ENCODE measurements at places on chromosomes 4 and X. TPM values are rescaled to one million over a fixed set of nuclear protein-coding genes. Genes with fewer than 3 reads are reported as not detected.

DNA sequence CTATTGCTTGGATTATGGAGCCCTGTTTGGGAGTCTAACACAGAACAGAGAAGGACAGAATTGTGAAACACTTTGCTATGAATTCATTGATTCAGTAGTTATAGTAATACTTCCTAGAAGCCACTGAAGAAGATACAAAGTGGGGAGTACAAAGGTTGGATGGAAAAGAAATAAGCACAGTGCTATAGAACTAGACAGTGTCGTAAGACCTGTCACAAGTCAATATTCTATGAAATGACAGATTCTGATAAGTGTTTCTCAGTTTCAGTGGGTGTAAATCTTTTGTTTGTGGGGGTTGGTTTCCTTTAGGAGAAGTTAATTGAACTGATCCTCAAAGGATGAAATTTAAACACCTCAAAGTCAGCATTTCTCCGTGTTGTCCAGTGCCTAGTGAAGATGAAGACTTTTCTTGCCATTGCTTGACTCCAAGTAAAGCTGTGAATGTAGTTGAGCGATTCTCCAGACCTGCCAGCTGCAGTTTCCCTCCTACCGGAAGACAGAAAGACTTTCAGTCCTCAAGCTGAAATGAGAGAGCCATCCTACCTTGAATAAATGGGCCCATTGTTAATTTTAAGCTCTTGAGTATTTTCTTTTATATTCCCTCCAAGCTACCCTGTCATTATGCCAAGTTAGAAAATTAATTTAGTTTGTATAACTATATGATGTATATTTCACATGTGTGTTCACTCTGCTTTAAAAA is 7.9 kb downstream of the PDLIM5 start:
- peak overlapping the region; percentile 33 for H3K4me3 ChIP-seq
- H3K27ac ChIP-seq, result peak overlapping the region; percentile 70
- H3K4me1 ChIP-seq, result peaks cover 89% of the 10 kb centered on the region
- no peaks in the 10 kb centered on the region for H3K27me3 ChIP-seq

DNA sequence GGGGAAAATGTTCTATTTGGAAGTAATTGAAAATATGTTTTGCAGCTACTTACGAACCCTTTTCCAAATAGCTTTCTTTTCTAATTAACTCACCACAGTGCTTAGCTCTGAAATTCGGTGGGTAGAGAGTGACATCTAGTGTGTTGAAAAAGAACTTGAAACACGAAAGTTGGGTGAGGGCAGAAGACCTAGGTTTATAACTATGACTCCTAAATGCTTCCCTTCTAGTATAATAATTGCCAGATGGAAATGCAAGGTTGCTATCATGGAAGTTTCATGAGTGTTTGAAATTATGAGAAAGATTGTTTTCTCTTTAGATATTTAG is 77.3 kb upstream of the NOCT start:
- no peak for DNase-seq
- no peak overlapping the region for H3K4me3 ChIP-seq
- peaks cover 22% of the 10 kb centered on the region for H3K4me1 ChIP-seq

DNA sequence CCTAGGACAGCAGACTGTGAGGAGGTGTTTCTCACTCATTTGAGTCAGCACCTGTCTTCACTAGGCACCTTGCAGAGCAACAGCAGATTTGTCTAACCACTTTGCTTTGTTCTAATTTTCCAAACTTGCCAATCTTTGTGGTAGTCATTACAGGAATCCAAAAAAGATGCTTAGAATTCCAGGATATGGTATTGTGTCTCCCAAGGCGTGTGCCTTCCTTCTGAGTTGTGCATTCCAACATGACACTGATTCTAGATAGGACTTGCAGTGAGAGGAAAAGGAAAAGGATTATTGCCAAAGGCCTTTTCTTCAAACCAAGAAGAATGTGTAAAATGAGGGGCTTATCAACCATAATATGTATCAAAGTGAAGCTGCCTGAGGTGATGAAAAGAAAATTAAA is 126.2 kb downstream of the MAPK10 start:
- H3K4me1 ChIP-seq, result peaks cover 14% of the 10 kb centered on the region
- peaks cover 6% of the 10 kb centered on the region for H3K36me3 ChIP-seq
- no peak for DNase-seq
- no peak overlapping the region for H3K27ac ChIP-seq
- H3K27me3 ChIP-seq, result no peaks in the 10 kb centered on the region
- no peak overlapping the region for H3K4me3 ChIP-seq

DNA sequence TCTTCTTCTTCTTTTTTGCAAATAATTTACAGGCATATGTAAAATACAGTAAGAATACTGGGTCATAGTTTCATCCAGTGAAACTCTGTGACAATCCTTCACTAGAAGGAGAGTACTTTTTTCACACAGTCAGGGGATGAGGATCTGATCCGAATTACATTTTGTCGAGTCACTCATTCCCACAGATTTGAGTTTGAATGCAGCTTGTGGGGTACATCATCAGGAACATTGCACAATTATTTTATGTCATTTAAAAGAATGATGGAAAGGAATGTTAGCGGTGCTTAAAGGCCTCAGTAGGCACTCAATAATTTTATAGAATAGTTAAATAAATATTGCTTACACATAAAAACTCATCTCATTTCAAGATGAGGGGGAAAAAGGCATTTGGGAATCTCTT is 88.6 kb downstream of the CHRNA9 start:
- H3K4me3 ChIP-seq, result no peak overlapping the region
- DNase-seq, result no peak
- no peaks in the 10 kb centered on the region for H3K27me3 ChIP-seq
- H3K27ac ChIP-seq, result no peak overlapping the region
- no peaks in the 10 kb centered on the region for H3K36me3 ChIP-seq

GRCh38 chr4:8041172-8041571 is 101.5 kb upstream of the AFAP1 start:
- no peak overlapping the region for H3K27ac ChIP-seq
- peaks cover 61% of the 10 kb centered on the region for H3K27me3 ChIP-seq
- H3K4me1 ChIP-seq, result no peaks in the 10 kb centered on the region
- peaks cover 3% of the 10 kb centered on the region for H3K36me3 ChIP-seq

- H3K36me3 ChIP-seq, result no peaks in the 10 kb centered on the region
- no peak overlapping the region for H3K4me3 ChIP-seq
- H3K4me1 ChIP-seq, result peaks cover 15% of the 10 kb centered on the region
- DNase-seq, result no peak
- no peaks in the 10 kb centered on the region for H3K27me3 ChIP-seq
These were observed 108.3 kb upstream of the USP9X start for GRCh38 chrX:40976981-40977380.

- no peaks in the 10 kb centered on the region for H3K4me1 ChIP-seq
- H3K27ac ChIP-seq, result no peak overlapping the region
- peaks cover 6% of the 10 kb centered on the region for H3K36me3 ChIP-seq
- no peak for DNase-seq
- H3K4me3 ChIP-seq, result no peak overlapping the region
These were observed 112.2 kb downstream of the AKAP4 start for GRCh38 chrX:50088645-50089044.

- H3K27ac ChIP-seq, result peak overlapping the region; percentile 0
- H3K27me3 ChIP-seq, result no peaks in the 10 kb centered on the region
- H3K36me3 ChIP-seq, result peaks cover 4% of the 10 kb centered on the region
- peaks cover 41% of the 10 kb centered on the region for H3K4me1 ChIP-seq
- no peak overlapping the region for H3K4me3 ChIP-seq
These were observed 160.7 kb upstream of the FTHL17 start for GRCh38 chrX:31232506-31232905.

DNA sequence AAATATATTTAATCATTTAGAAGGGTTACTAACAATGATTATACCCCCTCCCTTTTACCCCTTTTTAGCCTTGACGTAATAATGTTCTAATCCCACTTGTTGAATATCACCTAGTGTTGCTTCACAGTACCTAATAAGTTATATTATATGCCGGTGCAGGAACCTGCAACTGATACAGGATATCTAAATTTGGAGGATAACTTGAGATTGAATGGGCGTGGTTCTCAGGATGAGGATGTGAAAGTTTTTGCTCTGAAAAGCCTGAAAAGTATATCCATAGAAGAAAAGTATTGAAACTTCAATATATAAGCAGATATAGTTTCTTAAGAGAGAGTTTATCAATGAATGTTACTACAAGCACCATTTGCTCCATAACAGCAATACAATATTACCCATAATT is 59.8 kb downstream of the ZNF711 start:
- no peak overlapping the region for H3K4me3 ChIP-seq
- no peaks in the 10 kb centered on the region for H3K36me3 ChIP-seq
- no peak for DNase-seq
- no peaks in the 10 kb centered on the region for H3K27me3 ChIP-seq

DNA sequence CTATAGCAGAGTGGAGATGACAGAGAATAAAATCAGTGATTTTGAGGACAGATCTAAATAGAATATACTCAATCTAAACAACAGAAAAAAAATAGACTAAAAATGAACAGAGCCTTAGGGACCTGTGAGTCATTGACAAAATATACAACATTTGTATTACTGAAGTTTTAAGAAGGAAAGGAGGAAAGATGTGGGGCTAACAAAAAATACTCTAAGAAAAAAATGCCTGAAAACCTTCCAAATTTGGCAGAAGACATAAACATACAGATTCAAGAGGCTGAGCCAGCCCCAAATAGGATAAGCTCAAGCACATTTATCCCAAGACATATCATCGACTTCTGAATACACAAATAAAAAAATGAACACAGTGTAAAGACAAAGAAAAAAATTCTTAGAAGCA is 123.6 kb upstream of the INTU start:
- no peak overlapping the region for H3K27ac ChIP-seq
- peaks cover 25% of the 10 kb centered on the region for H3K4me1 ChIP-seq
- no peak overlapping the region for H3K4me3 ChIP-seq
- H3K36me3 ChIP-seq, result no peaks in the 10 kb centered on the region

DNA sequence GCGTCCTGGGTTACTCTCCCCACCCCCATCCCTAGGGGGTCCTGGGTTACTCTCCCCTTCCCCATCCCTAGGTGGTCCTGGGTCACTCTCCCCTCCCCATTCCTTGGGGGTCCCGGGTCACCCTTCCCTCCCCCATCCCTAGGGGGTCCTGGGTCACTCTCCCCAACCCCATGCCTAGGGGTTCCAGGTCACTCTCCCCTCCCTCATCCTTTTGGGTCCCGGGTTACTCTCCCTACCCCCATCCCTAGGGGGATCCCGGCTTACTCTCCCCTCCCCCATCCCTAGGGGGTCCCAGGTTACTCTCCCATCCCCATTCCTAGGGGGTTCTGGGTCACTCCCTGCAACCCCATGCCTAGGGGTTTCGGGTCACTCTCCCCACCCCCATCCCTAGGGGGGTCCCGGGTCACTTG is 1.5 kb downstream of the ASMTL start:
- H3K36me3 ChIP-seq, result peaks cover 15% of the 10 kb centered on the region
- DNase-seq, result peak; percentile 49
- H3K4me1 ChIP-seq, result peaks cover 6% of the 10 kb centered on the region
- peaks cover 2% of the 10 kb centered on the region for H3K27me3 ChIP-seq
- H3K4me3 ChIP-seq, result no peak overlapping the region

DNA sequence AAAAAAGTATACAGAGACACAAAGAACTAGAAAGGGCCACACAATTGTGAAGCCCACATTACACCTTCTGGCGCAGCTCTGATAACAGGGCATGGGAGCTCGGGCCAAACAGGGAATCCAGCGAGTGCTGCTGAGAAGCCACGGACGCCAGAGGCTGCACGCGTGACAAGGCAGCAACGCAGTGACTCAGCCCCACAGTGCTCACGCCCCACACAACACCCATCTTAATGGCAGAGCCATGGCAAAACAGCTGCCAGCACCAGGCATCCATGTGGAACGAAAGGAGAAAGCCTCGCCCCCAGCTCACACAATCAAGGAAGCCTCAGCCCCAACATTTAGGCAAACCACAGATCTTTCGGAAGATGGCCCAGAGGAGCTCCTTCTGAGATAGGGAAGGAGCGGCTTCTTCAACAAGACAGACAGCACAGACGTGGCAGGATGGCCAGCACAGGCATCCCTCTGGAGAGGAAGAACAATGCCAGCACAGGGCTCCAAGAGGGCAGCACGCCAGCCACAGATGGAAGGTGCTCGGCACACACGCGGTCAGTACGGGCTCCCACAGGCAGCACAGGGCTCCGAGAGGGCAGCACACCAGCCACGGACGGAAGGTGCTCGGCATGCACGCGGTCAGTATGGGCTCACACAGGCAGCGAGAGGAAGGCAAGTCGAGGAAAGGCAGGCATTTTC is 33.1 kb downstream of the GAK start:
- peaks cover 3% of the 10 kb centered on the region for H3K4me1 ChIP-seq
- no peak overlapping the region for H3K27ac ChIP-seq
- DNase-seq, result no peak
- H3K4me3 ChIP-seq, result no peak overlapping the region
- H3K27me3 ChIP-seq, result no peaks in the 10 kb centered on the region

DNA sequence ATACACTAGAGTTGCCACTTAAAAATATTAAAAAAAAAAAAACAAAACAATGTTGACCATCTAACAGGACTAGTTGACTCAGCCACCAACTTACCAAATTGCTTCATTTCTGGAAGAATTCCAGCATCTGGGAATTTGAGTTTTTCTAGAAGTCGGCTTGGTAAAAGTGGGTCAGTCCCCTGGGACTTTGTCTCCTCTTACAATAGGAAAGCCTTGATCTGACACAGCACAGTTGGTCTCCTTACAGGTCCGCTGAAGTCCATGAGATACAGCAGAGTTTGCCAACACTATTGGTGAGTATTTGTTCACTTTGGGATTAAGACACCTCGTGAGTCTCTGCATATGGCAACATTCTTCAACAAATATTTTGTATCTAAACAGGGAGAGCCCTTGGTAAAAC is 18.2 kb upstream of the DDIT4L start:
- no peak overlapping the region for H3K4me3 ChIP-seq
- peaks cover 8% of the 10 kb centered on the region for H3K27me3 ChIP-seq
- no peak overlapping the region for H3K27ac ChIP-seq
- H3K36me3 ChIP-seq, result no peaks in the 10 kb centered on the region

- no peaks in the 10 kb centered on the region for H3K36me3 ChIP-seq
- H3K27me3 ChIP-seq, result peaks cover 6% of the 10 kb centered on the region
- no peak for DNase-seq
- H3K4me1 ChIP-seq, result no peaks in the 10 kb centered on the region
- H3K27ac ChIP-seq, result no peak overlapping the region
These were observed 158.8 kb downstream of the RBM46 start for GRCh38 chr4:154939851-154940250.

Gene TCP11X1
- total RNA-seq, result not detected

Gene ZNF185
- total RNA-seq, result 13.7 TPM

Gene TAB3
- total RNA-seq, result 9.8 TPM

Gene C4orf51
- total RNA-seq, result not detected

Gene GAB3
- total RNA-seq, result 2.0 TPM

Gene TLR7
- not detected for total RNA-seq

Gene SLC30A9
- total RNA-seq, result 44.6 TPM

Gene HMX1
- not detected for total RNA-seq

Gene NIPAL1
- total RNA-seq, result 0.48 TPM

All from chondrocyte (in vitro differentiated cells).